Cerebellar cortex (tissue), 1 donor: ENCODE measurements at places on chromosomes 5 and 9.
A peak's percentile ranks its signal among the peaks of the same experiment; 100 is the strongest.

DNA sequence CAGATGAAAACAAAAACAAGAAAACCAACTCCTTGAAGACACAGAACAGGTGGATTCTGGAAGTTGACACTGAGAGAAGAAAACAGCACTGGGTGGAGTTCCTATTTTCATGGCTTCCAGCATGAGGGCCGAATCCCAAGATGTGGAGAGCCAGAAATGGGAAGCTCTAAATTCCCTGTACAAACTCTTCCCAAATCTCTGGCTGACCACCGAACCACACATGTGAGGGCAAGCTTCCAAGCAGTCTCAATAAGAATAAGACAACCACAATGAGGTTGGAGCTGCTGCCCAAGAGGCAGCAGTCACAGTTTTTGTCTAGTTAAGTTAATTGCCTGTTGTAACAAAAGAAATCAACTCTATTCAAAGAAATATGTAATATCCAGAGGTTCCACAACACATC is 339.3 kb upstream of the SLC30A5 start:
- DNase-seq: no peak

DNA sequence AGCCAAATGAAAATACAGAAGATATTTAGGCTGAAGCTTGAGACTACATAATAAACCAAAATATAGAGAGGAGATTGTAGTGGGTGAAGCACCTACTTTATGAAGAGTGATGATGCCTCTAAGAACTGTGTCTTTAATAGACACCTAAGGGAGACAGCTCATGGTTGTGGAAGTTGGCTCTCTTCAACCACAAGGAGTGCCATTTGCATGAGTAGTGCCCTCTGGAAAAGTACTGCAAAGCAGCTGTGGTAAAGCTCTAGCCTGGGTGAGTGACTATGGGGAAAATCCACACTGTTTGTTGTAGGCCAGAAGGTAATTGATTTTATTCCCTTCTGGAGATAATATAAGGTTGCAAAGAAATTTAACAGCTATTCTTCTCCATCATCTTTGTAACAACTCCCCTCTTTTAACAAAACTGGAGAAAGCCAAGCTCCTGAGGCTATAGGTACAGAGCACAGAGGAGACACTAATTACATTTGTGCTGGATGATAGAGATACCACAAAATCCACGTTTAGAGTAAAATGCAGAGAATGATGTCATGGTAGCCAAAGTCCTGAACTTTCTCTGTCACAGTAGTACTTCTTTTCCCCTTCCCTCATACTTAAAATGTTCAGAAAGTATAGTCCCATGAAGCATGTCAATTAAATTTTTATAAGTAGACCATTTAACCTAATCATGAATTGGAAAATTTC is 122.8 kb downstream of the STARD4 start:
- DNase-seq: no peak

DNA sequence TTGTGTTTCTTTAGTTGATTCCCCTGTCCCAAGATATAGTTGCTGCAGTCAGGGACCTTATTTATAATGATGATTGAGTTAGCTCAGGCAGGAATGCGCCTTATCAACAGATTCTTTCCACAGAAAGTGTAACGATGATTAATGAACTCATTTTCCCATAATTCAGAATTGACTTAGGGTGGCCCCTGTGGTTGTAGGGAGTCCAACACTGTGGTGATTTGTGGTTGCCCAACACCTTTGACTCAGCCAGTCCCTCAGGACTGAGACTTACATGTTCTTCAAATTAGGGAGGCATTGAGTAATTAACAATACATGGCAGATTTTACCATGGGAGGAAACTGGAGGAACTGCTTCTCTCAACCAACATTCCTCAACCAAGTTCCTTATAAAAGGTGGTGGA is 221.9 kb downstream of the GABRG2 start:
- no peak for DNase-seq

- no peak for DNase-seq
Measured at GRCh38 chr9:74245866-74246497, 251.2 kb upstream of the RORB start.

DNA sequence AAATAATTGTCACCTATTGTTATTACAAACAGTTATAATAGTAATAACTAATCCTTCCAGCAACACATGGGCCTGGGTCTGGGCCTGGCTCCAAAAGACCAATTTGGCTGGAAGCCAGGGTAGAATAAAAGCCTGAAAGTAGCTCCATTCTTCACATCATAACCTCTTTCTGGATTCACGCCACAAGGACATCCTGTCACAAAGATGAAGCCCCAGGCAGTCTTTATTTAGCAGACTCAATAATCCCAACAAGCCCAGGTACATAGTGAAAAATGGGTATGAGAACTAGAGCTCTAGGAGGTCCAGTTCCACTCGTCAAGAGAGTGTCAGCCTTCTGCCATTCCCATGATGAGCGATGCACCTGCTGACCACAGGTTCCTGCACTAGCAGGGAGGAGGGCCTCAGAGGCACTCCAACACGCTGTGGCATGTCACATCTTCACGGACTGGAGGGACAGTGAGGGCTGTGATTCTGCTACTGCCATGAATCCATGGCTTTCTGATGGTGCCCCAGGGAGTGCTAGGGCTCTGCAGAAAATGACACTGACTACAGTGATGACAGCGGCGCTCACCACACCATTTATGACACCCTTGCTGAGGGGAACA is 124.9 kb downstream of the SPOCK1 start:
- peak; percentile 81 for DNase-seq

DNA sequence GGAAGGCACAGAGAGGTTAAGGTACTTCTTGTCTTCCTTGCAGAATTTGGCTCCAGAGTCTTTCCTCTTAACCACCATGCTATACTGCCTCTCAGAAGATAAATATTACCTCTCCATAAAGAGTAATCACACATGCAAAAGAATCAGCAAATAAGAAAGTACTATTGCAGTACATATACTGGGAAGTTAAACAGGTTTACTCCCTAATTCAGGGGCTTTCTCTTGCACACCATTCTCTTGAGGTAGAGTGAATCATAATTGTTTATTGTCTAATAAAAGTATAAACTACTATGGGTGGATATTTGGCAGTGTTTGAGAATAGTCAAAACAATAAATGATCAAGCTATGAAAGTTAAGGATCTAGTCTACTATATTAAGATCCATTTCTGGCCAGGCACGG is 40.4 kb downstream of the SPINK5 start:
- no peak for DNase-seq
